ENCODE measurements at places on chromosomes 2 and 18.

GRCh38 chr2:221204699-221205098, 367.4 kb downstream of the EPHA4 start:
- no peak for DNase-seq

- no peak for DNase-seq
Observed at GRCh38 chr2:96296925-96297324, 8.4 kb downstream of the SNRNP200 start.

GRCh38 chr18:9209279-9209678, 72.7 kb downstream of the ANKRD12 start:
- no peak for DNase-seq

DNA sequence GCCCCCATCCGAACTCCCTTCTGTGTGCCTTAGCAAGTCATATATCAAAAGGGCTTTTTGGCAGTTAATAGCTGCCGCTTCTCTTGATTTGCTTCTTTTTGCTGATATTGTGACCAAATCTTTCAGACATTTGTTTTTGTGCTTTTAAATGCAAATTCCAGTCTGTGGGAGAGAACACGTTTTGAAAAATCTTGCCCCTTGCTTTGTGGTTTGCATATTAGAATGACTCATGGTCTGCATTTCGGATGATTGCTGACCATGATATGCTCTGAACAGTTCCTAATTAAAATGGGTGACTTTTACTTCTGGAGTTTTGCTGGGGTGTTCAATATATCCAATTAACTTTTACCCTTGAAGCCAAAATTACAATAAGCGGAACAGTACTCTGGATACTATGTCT, 58.2 kb upstream of the ST6GAL2 start:
- DNase-seq, result no peak

Measured in stimulated activated CD4-positive, alpha-beta T cell treated with anti-CD3 and anti-CD28 coated beads, Interleukin-12 subunit alpha, Interleukin-12 subunit beta, amount 100 ng/mL, for 48 hours (primary cell).